Stimulated activated CD4-positive, alpha-beta T cell treated with anti-CD3 and anti-CD28 coated beads, Interleukin-1b, Interleukin-23, amount 100 ng/mL, for 4 hours (primary cell): ENCODE measurements at places on chromosomes 7 and 10.

GRCh38 chr10:20492447-20492846, 404.7 kb downstream of the NEBL start:
- no peak for DNase-seq

- DNase-seq = no peak
Observed at GRCh38 chr7:44052771-44053365, 8.4 kb downstream of the DBNL start.

- DNase-seq = no peak
Observed at GRCh38 chr7:2003451-2003930, 229.3 kb downstream of the MAD1L1 start.

- DNase-seq = no peak
Observed at GRCh38 chr7:121504482-121504881, 108.4 kb upstream of the FAM3C start.

GRCh38 chr10:14020037-14020664, 310.6 kb downstream of the FRMD4A start:
- DNase-seq = no peak

- no peak for DNase-seq
Observed at GRCh38 chr10:30455816-30456215, 21.8 kb downstream of the MAP3K8 start.

DNA sequence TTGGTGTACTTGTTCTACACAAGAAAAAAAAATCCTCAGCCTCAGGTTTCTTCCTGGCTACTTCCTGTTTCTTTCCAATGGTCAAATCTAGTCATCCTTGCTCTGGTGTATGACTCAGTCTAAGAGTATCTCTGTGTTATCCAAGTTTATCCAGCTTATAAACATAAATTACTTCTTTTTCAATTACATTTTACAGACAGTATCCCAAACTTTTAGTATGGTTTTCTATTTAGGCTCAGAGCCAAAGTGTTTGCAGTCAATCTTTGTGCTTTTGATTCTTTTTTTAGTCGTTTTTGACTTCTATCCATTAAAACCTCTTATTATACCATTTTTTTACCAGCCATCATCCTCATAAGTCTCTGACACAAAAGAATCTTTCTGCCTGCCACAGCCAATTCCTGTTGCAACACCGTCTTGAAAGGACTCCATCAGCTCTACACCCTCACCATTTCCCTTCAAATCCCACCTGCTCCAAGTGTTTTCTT, 294.6 kb downstream of the PTEN start:
- DNase-seq = no peak

DNA sequence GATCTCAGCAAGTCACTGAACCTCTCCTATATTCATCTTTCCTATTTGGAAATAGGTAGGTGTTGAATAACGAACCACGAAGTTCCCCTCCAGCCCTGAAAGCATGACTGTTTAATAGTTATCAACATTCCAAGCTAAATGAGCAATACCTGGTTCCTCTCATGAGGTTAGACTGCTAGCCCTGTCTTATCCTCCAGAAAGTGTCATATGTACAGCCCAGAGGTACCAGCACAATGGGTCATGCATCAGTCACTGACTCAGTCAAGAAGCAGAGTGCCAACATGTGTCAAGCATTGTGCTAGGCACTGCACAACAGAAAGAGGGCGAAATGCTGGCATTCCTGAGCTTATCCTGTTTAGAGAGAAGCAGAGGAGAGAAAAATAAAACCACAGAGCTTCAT, 70.0 kb downstream of the AMPH start:
- no peak for DNase-seq

- no peak for DNase-seq
Observed at GRCh38 chr7:121020249-121020988, 31.9 kb downstream of the CPED1 start.

DNA sequence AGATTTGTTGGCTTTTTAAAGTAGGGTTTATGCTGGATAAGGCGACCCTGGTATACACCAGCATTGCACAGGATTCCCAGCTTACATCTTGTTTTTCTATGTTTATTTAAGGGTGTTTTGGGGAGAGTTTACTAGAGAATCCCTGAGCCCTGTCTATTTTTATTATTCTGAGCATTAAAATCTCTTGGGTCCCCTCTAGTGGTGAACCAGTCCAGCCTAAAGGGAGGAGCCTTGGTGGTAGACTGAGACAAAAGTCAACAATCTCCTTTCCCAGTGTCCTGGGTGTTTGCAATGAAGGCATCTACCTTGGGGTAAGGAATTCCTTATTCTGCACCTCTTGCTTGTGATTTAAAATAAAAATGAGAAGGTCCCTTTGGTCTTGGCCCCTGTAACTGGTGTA, 38.2 kb downstream of the ANTXRL start:
- no peak for DNase-seq

DNA sequence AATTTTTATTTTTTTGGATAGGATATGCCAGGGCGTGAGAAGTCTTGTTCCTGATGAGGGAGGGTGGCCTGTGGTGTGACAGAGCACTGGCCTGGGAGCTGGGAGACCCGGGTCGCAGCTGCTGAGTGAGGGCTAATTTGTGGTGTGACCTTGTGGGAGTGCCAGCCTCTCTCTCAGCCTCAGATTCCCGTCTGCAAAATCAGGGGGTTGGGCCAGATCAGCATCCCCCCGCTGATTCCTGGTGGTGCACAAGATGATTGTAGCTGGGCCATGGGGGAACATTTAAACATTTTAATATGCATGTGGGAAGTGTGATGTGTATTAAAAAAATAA, 14.9 kb downstream of the TSPAN15 start:
- DNase-seq = no peak

GRCh38 chr7:55132890-55133551, 114.2 kb downstream of the EGFR start:
- DNase-seq = no peak

- DNase-seq = no peak
Observed at GRCh38 chr7:30648744-30649540, 33.3 kb downstream of the CRHR2 start.

GRCh38 chr7:32079510-32079909, 9.3 kb upstream of the PDE1C start:
- no peak for DNase-seq

DNA sequence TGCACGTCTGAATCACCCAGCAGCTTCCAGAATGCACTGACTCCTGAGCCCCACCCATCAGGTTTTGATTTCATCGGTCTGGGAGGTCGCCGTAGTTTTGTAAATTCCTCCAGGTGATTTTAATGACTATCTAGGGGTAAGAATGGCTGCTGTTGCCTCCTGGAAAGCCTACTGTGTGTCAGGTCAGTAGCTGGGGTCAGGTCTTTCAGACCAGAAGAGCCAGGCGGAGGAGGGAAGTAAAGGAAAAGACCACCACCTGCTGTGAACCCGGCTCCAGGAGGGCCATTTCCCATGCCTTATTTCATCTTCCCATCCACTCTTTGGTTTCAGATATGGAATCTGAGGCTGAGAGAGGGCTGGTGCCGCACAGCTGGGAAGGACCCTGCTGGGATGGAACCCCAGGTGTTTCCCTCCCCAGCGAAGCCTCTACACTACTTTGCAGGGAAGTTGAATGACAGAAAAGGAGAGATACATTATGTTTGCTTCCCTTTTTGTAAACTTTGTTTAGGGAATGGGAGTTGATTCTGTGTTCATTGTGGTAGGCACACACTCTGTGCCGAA, 19.8 kb downstream of the ADAMTS14 start:
- DNase-seq = no peak

DNA sequence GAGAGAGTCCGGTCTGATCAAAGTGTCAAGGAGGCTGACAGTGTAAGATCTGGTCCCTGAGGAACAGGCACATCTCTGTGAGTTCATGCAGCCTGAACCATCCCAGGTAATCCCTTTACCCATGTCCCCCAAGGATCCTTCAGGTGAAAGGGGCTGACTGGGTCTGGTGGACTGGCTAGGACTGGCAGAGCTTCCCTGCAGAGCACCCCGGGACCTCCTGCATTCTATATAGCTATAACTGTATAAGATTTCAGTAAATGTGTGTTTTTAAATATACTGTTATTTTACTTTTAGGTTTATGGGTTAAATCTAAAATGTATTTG, 246.8 kb downstream of the ELMO1 start:
- no peak for DNase-seq

DNA sequence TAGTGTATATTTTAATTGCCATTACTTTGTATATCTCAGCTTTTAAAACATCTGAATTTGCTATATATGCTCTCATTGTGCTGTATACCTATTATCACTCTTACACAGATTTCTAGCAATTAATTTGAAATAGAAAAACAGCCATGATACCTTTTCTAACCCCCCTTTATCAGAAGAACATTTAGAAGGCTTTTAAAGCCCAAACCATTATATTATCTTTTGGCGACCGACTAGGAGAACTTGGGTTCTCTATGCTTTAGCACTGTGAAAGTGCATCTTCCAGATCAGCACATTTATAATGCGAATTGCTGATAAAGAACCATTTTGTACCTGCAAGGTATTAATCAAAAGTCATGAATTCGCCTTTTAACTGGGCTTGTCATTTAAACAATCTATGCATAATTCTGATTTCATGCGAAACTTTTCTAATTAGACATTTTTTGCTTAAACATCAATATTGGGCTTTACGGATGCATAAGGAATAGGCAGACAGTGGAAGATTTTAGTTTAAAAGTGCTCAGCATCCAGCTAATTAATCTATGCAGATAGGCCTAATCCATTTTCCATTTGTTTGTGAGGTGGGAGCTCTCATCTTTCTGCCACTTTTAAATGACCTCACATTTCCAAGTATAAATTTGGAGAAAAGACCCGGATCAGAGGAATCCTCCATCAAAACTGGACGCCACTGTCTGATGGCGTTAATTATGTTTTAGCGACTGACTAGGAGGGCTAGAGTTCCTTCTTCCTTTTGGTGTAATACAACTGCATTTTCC, 1.2 kb upstream of the MLLT10 start:
- no peak for DNase-seq

- no peak for DNase-seq
Observed at GRCh38 chr10:107409522-107409921, 245.0 kb upstream of the SORCS1 start.

DNA sequence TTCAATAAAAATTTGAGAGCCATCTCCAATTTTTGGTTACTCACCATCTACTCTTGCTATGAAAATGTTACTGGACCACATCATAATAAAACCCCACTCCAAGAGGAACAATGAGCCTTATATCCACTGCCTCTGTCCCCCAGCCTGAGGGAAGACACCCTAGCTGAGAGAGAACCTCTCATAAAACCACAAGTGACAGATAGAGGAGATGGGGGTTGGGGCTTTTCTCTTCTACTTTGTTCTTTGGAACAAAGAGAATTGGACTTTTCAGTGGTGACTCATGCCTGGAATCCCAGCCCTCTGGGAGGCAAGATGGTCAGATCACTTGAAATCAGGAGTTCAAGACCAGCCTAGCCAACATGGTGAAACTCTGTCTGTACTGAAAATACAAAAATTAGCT, 27.6 kb upstream of the TAS2R16 start:
- DNase-seq = no peak

- DNase-seq = no peak
Observed at GRCh38 chr7:100465702-100466311, 1.7 kb upstream of the SPACDR start.

DNA sequence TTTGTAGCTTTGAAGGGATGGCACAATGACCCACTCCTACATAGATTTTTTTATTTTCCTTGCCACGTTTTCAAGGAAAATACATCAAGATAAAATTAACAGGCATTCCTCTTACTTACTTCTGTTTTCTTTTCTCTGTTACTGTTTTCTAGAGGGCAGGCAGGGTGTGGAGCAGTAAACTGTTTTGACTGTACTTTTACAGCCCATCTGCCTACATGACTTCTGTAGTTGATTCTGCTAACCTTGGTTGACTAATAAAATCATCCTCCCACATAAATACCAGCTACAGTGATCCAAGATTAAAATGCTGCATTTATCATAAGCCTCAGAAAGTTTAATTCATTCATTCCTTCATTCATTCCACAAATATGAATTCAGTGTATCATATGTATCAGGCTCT, 158.5 kb downstream of the TRIL start:
- no peak for DNase-seq

- no peak for DNase-seq
Observed at GRCh38 chr10:77125231-77125630, 512.4 kb downstream of the KCNMA1 start.

DNA sequence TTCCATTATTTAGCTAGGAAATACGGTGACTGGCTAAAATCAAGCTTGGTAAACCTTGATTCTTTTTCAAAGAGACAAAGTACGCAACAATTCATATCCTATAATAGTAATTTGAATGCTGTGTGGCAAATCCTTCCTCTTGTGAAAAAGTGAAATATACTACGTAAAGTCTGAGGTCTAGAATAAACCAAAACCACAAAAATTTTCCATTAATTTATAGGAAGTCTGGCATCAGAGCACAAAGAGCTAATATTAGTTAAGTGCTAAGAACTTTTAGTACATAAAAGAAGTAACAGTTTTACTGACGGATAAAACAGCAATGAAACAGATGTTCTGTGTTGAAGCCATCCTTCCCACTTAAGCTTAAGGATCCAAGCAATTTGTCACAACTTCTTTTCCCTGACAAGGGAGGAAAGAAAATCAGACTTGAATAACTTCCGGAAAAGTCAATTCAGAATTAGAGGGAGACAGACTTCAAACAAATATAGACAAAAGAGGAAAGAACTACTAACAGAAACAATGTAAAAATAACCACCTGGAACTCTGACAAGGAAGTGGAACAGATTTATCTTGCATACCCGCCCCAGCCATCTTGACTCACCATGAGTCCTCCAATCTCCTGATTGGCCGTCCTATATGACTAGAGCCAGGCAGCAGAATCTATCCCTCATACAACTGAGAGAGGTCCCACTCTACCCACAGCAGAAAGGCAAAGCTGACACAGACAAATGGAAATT, 34.6 kb downstream of the RHEB start:
- no peak for DNase-seq

- no peak for DNase-seq
Observed at GRCh38 chr7:141119187-141119586, 45.3 kb downstream of the TMEM178B start.

DNA sequence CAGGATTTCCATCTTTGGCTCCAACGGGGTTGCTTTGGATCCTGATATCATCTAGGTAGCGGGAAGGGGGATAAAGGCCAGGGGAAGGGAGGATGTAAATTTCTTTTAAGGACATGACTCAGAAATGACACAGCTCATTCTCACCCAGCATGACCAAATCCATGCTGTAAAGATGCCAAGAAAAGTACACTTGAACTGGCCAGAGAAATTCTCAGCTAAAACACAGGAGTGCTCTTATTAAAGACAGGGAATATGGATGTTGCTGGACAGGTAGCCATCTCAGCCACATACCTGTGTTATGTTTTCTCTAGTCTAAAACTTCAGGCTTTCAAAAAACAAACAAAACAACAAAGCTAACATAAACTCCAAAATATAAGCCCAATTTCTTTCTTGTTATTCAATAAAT, 68.3 kb downstream of the NAMPT start:
- no peak for DNase-seq
